ENCODE measurements at places on chromosomes 2 and 18. TPM values are rescaled to one million over a fixed set of nuclear protein-coding genes. Genes with fewer than 3 reads are reported as not detected.
A peak's percentile ranks its signal among the peaks of the same experiment; 100 is the strongest.

Gene MTIF2
- total RNA-seq, result 34.1 TPM

Gene ANKRD30BL
- total RNA-seq, result not detected

Gene ING5
- 34.6 TPM for total RNA-seq

Gene SPDYA
- 0.58 TPM for total RNA-seq

Gene SH2D6
- total RNA-seq, result 0.43 TPM

Gene LBX2
- 1.2 TPM for total RNA-seq

Gene CCT4
- 246 TPM for total RNA-seq

Gene ZNF892
- total RNA-seq, result 0.59 TPM

DNA sequence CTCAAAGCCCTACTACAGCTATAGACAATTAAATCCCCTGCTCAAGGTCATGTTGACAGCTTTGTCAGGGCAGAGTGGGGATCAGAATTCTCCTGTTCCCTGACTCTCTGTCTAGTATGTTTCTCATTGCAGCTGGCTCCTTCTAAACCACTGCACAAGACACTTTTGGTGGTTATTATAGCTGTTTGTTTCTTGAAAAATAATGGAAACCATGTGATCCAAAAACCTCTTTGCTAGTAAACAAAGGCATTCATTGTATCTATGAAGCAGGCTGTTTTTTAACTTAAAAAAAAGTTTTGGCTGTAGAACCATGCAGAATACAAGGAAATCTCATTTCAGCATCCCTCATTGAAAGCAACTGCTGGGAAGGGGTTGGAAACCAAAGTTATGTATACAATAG lies 352.5 kb upstream of the EPHA4 start:
- no peak for DNase-seq
- H3K4me3 ChIP-seq, result no peak overlapping the region
- H3K36me3 ChIP-seq, result no peaks in the 10 kb centered on the region
- H3K27ac ChIP-seq, result no peak overlapping the region
- no peaks in the 10 kb centered on the region for H3K4me1 ChIP-seq
- no peaks in the 10 kb centered on the region for H3K27me3 ChIP-seq

DNA sequence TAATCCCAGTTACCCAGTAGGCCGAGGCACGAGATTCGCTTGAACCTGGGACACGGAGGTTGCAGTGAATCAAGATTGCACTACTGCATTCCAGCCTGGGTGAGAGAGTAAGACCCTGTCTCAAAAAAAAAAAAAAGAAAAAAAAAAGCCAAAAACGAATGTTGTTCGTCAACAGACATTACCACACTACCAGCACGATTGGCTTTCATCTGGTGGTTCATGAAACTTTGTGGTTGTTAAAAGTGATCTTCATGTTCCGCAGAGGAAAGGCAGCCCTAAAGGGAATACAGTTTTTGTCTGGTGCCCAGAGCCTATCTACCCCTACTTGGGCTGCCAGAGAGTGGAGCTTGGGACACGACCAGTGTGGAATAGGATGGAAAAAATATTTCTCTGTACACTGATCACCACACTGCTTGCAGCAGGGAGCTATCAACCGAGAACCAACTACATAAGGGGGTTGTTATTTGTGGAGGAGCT lies 13.6 kb upstream of the CXCR4 start:
- no peak for DNase-seq
- no peaks in the 10 kb centered on the region for H3K36me3 ChIP-seq
- H3K27ac ChIP-seq, result peak overlapping the region; percentile 23
- H3K4me3 ChIP-seq, result 0 out of 2 replicates have a peak overlapping the region, but pooled peaks have one; percentile 1
- H3K27me3 ChIP-seq, result no peaks in the 10 kb centered on the region
- peaks cover 35% of the 10 kb centered on the region for H3K4me1 ChIP-seq

GRCh38 chr2:153028626-153029025 lies 310.2 kb downstream of the ARL6IP6 start:
- H3K27me3 ChIP-seq, result no peaks in the 10 kb centered on the region
- no peak overlapping the region for H3K4me3 ChIP-seq
- no peaks in the 10 kb centered on the region for H3K36me3 ChIP-seq
- no peak overlapping the region for H3K27ac ChIP-seq
- DNase-seq, result no peak

DNA sequence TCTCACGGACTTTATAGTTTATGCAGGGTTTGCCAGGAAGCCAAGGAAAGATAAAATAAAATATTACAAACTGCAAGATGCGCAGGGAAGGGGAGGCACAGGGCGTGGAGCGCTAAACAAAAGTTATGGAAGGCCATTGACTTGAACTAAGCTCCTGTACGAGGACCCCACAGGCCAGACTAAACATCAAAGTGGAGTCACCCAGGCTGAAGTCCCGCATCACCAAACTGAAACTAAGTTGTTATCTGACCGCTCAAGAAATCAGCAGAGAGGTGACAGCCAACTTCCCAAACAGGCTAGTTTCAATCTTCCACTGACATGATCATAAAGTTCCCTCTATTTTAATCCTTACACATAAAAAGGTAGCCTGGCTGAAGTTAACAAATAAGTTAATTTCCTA lies 90.5 kb upstream of the YWHAQ start:
- no peaks in the 10 kb centered on the region for H3K4me1 ChIP-seq
- no peak overlapping the region for H3K4me3 ChIP-seq
- H3K36me3 ChIP-seq, result no peaks in the 10 kb centered on the region
- no peak for DNase-seq
- no peak overlapping the region for H3K27ac ChIP-seq
- H3K27me3 ChIP-seq, result no peaks in the 10 kb centered on the region

GRCh38 chr2:241755166-241755565 lies 20.7 kb downstream of the D2HGDH start:
- peaks cover 3% of the 10 kb centered on the region for H3K36me3 ChIP-seq
- H3K4me1 ChIP-seq, result no peaks in the 10 kb centered on the region
- H3K4me3 ChIP-seq, result no peak overlapping the region
- no peak for DNase-seq

DNA sequence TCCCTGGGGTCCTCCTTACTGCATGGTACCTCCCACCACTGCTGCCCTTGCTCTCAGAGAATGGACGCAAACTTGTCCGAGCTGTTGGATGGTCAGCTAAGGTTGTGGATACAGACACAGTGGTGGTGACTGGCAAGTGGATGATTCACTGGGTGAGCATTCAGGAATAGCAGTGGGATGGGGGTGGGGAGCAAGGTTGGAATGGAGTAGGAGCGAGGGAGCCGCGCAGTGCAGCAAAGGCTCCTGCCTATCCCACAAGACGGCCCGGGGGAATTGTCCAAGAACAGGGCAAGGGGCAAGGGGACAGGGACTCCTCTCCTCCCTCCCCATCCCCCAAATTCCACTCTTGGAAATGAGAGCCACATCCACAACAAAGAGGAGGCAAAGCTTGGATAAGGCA lies 102.2 kb downstream of the PIEZO2 start:
- H3K4me1 ChIP-seq, result peaks cover 9% of the 10 kb centered on the region
- no peak overlapping the region for H3K27ac ChIP-seq
- no peak overlapping the region for H3K4me3 ChIP-seq
- peaks cover 7% of the 10 kb centered on the region for H3K36me3 ChIP-seq
- no peaks in the 10 kb centered on the region for H3K27me3 ChIP-seq

DNA sequence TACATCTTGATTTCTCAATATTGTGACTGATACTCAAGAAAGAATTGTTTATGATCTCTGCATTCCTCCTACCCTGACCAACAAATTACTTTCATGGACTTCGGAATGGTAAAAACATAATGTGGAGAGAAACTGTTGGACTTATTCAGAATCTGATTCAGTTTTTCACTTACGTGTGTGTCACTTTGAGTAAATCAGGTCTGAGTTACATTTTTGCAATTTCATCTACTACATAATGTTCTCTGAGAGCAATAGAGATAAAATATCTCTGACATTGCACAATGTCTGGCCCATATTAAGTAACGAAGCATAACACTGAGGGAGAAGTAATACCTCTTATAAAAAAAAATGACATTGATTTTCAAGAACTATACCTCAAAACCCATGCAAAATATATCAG lies 1337.9 kb upstream of the CHAC2 start:
- no peaks in the 10 kb centered on the region for H3K36me3 ChIP-seq
- no peak for DNase-seq
- no peaks in the 10 kb centered on the region for H3K27me3 ChIP-seq
- no peak overlapping the region for H3K4me3 ChIP-seq
- H3K4me1 ChIP-seq, result no peaks in the 10 kb centered on the region
- no peak overlapping the region for H3K27ac ChIP-seq

DNA sequence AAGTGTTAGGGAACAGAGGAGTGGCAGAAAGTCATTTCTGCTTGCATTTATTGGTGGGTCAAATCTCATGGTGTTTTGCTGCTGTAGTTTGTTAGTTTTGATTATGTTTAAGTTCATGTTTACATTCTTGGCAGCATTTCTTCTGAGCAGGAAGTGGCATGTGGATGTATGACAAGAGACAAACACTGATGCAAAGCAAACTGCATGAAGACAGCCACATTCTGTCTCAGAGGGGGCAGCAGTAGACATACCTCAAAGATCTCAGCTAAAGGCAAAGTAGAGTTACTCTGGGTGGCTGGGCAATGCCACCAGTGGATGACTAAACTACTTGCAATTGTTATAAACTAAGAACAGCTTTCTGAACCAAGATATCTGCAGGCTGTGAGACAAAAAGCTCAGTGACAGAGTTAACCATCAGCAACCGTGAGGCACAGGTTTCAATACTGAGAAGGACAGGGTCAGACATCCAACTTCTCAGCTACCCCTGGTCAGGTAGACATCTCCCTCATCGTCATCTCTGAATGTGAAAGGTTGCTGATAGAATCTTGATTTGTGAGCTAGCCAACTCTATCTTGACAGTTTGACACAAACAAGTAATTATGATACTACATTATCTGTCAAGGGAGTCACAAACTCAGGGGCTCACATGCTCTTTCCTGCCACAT lies 16.4 kb downstream of the GALNT3 start:
- no peak for DNase-seq
- H3K36me3 ChIP-seq, result no peaks in the 10 kb centered on the region
- H3K27me3 ChIP-seq, result no peaks in the 10 kb centered on the region
- H3K4me3 ChIP-seq, result no peak overlapping the region
- no peak overlapping the region for H3K27ac ChIP-seq

- no peak overlapping the region for H3K27ac ChIP-seq
- H3K27me3 ChIP-seq, result no peaks in the 10 kb centered on the region
- no peak overlapping the region for H3K4me3 ChIP-seq
Observed at GRCh38 chr2:207156451-207157161, 9.1 kb downstream of the KLF7 start.

GRCh38 chr2:234823877-234824376 lies 127.9 kb upstream of the SH3BP4 start:
- H3K27ac ChIP-seq, result no peak overlapping the region
- no peak overlapping the region for H3K4me3 ChIP-seq
- H3K36me3 ChIP-seq, result no peaks in the 10 kb centered on the region
- DNase-seq, result no peak
- no peaks in the 10 kb centered on the region for H3K4me1 ChIP-seq

GRCh38 chr2:13252615-13253014 lies 535.9 kb downstream of the TRIB2 start:
- no peak overlapping the region for H3K27ac ChIP-seq
- DNase-seq, result no peak
- H3K4me3 ChIP-seq, result no peak overlapping the region
- H3K36me3 ChIP-seq, result no peaks in the 10 kb centered on the region

DNA sequence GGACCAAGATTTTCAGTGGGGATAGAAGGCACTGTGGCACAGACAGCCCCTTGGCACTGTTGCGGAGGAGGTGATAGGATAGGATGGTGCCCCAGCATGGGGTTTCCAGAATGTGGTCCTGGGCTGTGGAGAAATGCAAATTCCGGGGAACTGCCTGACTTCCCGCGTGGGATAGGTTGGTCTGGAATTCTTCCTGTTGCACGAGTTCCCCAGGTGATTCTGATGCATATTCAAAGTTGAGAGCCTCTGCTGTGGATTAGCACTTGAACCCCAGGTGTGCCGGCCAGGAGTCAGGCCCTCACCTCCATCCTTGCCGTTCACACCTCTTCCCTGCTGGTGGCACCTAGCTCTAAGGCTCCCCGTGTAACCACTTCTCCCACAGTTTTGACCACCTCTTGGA lies 15.5 kb downstream of the NCK2 start:
- no peak for DNase-seq
- no peak overlapping the region for H3K4me3 ChIP-seq
- no peaks in the 10 kb centered on the region for H3K27me3 ChIP-seq
- no peaks in the 10 kb centered on the region for H3K36me3 ChIP-seq
- no peak overlapping the region for H3K27ac ChIP-seq

- H3K27me3 ChIP-seq, result no peaks in the 10 kb centered on the region
- no peaks in the 10 kb centered on the region for H3K36me3 ChIP-seq
- no peak overlapping the region for H3K27ac ChIP-seq
- no peak overlapping the region for H3K4me3 ChIP-seq
Observed at GRCh38 chr2:119741868-119742267, 17.9 kb upstream of the PTPN4 start.

GRCh38 chr2:74416778-74417177 lies 4.6 kb downstream of the C2orf81 start:
- peaks cover 46% of the 10 kb centered on the region for H3K4me1 ChIP-seq
- no peaks in the 10 kb centered on the region for H3K36me3 ChIP-seq
- H3K27me3 ChIP-seq, result no peaks in the 10 kb centered on the region
- no peak overlapping the region for H3K4me3 ChIP-seq

GRCh38 chr18:70418546-70419311 lies 129.9 kb downstream of the SOCS6 start:
- DNase-seq, result no peak
- H3K27me3 ChIP-seq, result peaks cover 3% of the 10 kb centered on the region
- peaks cover 10% of the 10 kb centered on the region for H3K4me1 ChIP-seq
- H3K4me3 ChIP-seq, result no peak overlapping the region
- H3K27ac ChIP-seq, result no peak overlapping the region

DNA sequence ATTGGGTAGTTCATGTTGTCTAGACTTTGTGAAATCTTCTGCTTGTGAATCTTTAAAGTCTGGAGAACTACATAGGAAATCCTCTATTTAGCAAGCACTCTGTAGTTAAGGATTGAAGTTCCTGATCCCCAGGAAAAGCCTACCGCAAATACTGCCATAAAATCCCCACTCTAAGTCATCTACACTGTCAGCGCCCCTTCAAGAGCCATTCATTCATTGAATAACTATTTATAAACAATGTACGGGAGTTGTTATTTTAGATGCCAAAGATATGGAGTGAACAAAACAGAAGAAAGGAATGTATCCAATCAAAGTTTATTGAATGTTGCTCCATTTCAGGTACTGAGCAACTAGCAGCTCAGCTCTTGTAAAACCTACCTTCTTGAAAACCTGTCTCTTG lies 36.5 kb upstream of the SLC39A10 start:
- no peaks in the 10 kb centered on the region for H3K36me3 ChIP-seq
- no peaks in the 10 kb centered on the region for H3K4me1 ChIP-seq
- H3K27me3 ChIP-seq, result no peaks in the 10 kb centered on the region
- no peak overlapping the region for H3K4me3 ChIP-seq
- DNase-seq, result no peak
- H3K27ac ChIP-seq, result no peak overlapping the region

DNA sequence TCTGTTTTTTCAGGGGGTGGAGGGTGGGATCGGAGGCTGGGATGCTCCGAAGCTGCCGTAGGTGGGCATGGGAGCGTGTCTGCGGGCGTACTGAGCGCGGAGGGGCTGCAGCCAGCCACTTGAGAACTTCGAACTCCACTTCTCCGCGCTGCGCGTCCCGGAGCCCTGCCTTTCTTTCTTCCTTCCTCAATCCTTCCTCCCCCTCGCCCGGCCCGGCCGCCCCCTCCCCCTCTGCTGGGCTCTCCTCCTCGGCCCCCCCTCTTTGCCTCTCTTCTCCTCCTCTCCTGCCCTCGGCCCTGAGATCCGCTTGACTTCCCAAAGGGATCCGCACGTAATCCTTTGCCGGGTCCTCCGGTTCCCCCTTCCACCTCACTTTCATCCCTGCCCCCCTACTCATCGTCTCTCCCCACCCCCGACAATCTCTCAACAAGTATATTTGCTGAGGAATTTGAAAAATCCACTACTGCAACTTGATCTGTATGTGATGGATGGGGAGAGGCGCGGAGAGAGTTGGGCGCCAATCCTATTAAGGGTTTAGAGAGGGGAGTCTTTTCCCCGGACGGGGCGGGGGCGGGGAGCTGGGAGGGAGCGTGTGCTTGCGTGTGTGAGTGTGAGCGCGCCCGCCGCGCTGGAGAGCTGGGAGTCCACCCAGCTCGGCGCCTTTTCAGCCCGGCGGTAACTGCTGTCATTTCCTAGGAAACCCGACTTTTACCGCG lies 1.1 kb downstream of the GLI2 start:
- no peaks in the 10 kb centered on the region for H3K36me3 ChIP-seq
- H3K4me3 ChIP-seq, result no peak overlapping the region
- DNase-seq, result no peak
